ENCODE measurements at places on chromosomes 1 and 21. TPM values are rescaled to one million over a fixed set of nuclear protein-coding genes. Genes with fewer than 3 reads are reported as not detected.
A peak's percentile ranks its signal among the peaks of the same experiment; 100 is the strongest.

The KCNJ15 gene
- 0.14 TPM for total RNA-seq

DNA sequence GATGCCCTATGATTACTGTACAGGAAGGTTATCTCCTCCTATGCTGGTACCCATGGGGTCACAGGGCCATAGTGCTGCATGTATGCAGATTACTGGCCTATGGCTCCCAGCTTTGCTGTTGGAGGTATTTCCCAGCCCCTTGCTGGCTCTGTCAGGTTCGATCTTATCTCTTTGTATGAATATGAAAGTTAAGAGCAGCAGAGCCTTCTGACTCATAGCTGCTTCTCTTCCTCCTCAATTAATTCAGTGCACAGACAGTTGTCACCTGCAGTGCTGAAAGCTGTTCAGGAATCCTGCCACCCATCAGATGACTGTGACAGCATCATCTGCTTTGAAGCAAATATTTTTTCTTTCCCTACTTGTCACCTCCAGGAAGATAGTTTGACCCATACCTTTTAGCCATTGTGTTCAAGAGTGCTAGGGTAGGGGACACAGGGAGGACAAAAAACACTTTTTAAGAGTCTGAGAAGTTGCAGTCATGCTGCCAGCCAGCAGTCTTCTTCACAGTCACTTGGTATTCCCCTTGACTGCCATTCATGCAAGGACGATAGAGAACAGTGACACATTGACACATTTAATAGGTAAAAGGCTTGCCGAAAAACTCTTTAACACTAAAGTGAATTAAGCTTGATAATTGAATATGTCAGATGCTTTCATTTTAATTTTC lies 73.1 kb downstream of the KIF1B start:
- DNase-seq, result no peak

The PFDN2 gene
- total RNA-seq, result 92.6 TPM

The FMN2 gene
- 2.1 TPM for total RNA-seq

The LCE1B gene
- not detected for total RNA-seq

The PWP2 gene
- total RNA-seq, result 41.6 TPM

DNA sequence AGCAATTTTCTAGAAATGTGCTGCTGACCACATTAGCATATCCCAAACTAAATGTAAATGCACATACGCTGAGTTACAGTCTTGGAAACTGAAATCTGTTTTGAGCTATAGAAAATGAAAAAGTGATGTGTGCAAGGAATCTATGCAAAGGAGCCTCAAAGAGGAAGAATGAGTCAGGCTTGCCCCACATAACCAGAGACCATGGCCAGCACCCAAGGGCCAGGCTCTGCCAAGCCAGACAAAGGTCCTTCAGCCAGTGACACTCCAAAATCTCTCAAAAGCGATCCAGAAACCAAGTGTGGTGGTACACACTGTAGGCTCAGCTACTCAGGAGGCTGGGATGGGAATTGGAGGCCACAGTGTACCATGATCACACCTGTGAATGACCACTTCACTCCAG lies 195.2 kb downstream of the TOMM20 start:
- DNase-seq, result no peak

- peak; percentile 67 for DNase-seq
Observed at GRCh38 chr1:55071477-55071876, 32.1 kb downstream of the PCSK9 start.

The SDHB gene
- total RNA-seq, result 90.1 TPM

The SPATA46 gene
- not detected for total RNA-seq

The CAPZB gene
- 380 TPM for total RNA-seq

- no peak for DNase-seq
Observed at GRCh38 chr1:230365723-230366307, 60.3 kb downstream of the PGBD5 start.

The AADACL3 gene
- 0.94 TPM for total RNA-seq

DNA sequence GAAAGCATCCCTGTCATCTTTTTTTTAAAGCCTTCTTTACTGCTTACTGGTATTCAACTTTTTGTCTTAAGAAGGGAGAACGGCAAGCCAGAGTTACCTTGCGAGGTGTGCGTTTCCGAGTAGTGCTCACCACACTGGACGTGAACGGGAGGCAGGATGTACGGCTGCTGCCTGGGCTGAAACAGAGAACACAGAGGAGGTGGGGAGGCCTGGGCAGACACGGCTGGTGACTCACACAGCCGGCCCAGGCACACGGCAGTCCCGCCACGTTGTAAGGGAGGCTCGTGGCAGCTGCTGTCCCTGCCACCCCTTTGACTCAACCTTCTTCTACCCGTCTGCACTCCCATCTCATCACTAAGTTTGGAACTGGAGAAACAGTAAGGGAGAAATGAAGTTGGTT lies 105.8 kb downstream of the SMYD2 start:
- no peak for DNase-seq

The PKLR gene
- 2.5 TPM for total RNA-seq

GRCh38 chr1:22376546-22376945 lies 75.1 kb upstream of the ZBTB40 start:
- DNase-seq, result no peak

The TRABD2B gene
- total RNA-seq, result 10.8 TPM

DNA sequence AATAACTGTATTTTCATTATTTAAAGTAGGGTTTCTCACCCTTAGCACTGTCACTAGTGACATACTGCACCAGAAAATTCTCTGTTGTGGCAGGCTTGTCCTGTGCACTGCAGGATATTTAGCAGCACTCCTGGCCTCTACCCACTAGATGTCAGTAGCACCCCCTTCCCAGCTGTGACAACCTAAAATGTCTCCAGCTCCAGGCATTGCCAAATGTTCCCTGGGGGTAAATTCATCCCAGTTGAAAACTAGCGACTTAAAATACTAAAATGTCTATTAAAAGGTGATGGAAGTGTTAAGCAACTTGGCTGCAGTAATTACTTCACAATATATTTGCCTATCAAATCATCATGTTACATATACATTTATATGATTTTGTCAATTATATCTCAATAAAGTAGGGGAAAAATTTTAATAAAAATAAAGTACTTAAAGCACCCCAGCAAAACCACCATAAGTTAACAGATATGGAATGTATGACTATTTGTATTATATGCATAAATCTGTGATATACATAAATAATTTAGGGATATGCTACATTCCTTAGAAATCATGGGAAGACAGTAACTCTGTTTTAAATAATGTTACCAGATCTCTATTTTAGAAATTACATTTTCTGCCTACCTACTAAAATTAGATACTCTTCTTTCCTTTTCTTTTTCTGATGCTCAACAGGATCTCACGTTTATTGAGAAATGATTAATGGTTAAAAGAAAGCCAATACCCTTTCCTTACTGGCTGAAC lies 74.6 kb downstream of the ARID4B start:
- DNase-seq, result peak; percentile 72

- DNase-seq, result no peak
Observed at GRCh38 chr1:97905141-97905940, 15.5 kb downstream of the DPYD start.

DNA sequence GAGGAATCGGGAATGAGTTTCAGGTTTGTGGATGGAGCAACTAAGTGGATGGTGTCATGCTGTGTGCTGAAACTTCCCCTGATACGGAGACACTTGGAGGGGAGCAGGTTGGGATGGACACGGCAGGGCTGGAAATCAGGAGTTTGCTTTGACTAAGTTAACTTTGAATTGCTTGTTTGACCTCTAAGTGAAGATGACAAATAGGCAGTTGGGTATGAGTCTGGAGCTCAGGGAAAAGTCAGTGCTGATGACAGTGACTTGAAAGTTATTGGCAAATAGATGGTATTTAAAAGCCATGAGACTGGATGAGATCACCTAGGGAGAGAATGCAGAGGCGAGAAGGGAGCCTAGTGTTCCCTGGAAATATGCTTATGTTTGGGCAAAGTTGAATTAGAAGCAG lies 12.8 kb upstream of the ZSCAN20 start:
- no peak for DNase-seq

DNA sequence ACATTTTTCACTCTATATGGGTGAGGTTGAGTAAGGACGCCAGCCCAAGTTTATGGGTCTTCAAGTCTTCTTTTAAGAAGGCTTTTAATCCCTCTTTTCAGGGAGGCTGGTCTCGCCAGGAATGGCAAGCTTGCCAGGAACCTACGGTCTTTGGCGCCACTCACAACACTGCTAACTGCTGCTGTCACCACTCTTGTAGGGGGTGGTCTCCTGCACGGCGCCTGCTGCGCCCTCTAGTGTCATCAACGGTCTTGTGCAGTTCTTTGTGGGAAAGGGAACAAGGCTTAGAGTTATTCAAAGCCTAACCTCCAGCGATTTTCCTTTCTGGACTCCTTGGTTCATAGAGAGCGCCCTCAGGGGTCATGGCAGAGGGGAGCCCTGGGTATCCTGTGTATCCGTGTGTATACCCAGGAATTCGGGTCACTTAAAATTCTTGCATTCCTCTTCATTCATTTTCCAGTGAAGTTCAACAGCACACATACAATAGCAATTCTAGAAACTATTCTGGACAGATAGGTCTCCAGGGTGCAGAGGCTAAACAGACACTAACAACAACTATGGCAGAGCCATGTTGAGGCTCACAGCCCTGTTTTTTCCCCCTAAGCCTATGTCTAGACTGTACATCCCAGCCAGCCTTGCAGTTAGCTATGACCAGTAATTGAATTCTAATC lies 392.8 kb upstream of the CAMK1G start:
- peak; percentile 86 for DNase-seq

The PTGFR gene
- total RNA-seq, result 0.11 TPM

The S100A12 gene
- total RNA-seq, result not detected

The DNAH14 gene
- total RNA-seq, result 34.1 TPM

DNA sequence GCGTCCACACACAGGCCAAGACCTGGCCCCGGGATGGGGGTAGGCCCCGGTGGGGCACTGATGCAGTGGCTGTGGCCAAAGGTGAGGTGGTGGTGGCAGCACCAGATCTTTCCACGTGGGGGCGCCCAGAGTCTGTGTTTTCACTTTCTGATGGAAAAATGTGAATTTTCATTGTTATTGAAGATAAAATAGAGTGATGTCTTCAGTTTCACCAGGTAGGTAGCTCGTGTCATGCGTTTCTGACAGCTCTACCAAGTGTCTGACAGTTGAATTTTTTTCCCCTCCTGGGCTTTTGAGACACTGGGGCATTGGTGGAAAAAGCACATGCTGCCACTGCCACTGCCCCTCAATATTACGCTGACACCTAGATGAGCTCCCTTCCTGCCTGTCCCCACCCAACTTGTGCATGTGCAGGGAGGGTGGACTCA lies 40.0 kb upstream of the MAGOH start:
- peak; percentile 76 for DNase-seq

DNA sequence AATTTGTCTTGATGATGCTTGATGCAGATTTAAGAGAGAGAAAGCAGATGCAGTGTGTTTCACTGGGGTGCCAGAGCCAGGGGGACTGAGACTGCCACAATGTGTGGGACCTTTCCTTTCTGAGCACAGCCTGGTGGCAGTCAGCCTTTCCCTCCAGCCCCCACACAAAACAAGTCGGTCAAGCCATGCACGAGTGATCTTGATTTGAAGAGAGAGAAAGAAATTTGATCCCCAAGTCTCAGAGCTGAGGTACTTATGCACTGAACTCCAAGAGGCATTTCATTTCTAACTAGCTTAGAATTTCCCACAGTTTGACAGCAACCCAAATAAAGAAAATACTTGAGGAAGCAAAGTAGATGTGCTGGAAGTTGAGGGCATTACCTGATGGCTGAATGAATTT lies 193.8 kb downstream of the ST6GALNAC3 start:
- no peak for DNase-seq

DNA sequence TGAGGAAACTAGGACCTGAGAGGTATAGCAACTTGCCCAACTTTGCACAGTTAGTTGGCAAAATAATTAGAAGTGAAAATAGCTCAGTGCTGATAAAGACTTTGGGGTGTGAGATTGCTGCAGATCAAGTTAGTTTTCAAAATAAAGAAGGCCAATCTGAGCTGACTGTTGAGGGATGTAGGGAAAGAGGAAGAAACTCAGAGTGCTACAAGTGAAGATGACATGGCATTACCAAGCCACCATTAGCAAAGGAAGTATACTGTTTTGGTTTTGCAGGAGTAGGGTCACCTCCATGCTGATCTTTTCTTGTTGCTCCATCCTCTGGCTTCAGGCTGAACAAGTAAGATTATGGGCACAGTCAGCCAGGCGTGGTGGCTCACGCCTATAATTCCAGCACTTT lies 78.7 kb upstream of the ADAM30 start:
- DNase-seq, result no peak

DNA sequence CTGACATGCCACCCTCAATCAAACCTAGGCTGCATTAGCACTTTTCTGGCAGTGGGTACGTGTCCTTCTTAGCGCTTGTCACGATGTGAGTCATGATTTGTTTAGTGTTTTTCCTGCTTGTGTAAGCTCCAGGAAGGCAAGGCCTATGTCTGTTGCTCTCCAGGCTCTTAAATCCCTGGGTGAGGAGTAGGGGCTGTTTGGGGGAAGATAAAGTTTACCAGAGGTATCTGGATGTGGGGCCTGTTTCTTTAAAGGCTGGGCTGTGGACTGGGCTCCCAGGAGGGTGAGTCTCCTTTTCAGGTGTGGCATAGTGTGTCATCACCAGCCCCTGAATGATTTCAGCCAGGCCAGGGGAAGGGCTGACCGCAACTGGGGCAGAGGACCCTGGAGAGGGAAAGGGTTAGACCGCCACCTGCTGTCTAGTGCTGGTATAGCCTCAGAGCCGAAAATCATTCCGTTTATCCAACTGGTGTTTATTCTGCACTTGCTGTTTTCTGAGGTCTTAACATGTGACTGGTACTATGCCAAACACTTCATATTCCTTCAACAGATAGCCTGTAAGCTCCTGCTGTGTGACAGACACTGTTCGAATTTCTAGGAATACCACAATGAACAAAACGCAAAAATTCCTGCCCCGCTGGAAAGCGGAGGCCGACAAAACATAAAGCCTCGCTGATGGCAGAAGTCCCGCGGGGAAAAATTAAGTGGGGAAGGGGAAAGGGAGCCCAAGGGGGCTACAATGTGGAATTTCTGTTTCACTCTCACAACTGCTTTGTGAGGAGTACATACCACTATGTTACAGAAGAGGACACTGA lies 9.7 kb downstream of the SERINC2 start:
- peak; percentile 83 for DNase-seq

GRCh38 chr1:219081943-219082925 lies 91.4 kb upstream of the LYPLAL1 start:
- DNase-seq, result no peak

DNA sequence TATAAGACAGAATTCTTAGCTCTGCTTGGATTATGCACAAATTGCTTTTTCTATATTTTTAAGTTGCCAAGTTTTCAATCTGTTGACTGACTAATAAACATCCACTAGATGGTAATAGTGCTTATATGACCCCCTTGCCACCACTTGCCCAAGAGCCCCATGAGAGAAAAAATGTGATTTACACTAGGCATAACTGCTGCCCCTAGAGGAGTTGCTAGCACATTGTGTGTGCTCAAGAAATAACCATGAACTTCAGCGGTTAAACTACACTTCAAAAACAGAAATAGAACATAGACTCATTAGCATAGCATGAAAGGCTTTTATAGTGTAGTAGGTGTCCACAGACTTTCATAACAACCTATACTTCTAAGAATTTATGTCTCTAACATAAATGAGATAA lies 61.4 kb downstream of the BRINP3 start:
- DNase-seq, result no peak
